NCI-H1436 treated with DMSO at 0.1 percent for 48 hours (cell line): ENCODE measurements at places on chromosomes 2 and 18.
A peak's percentile ranks its signal among the peaks of the same experiment; 100 is the strongest.

GRCh38 chr2:16057661-16058060, 117.3 kb downstream of the MYCN start:
- no peak for DNase-seq

GRCh38 chr2:150517951-150518680, 30.6 kb upstream of the RND3 start:
- DNase-seq, result no peak

DNA sequence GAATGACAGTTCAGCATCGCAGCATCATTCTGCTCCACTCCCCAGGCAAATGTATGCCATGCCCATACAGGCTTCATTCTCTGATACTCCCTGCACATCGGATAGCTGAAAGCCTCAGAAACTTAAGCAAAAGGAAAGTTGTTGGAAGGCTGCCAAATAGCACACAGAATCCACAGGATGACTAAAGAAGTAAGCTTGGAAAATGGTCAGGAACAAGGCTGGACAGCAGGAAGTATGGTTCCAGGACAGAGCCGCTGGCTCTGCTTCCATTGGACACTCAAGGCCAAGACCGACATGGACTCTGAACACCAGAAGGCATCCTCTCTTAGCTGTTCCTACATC, 256.5 kb downstream of the CDH20 start:
- no peak for DNase-seq

- no peak for DNase-seq
Observed at GRCh38 chr2:44247924-44248323, 27.4 kb upstream of the SLC3A1 start.

DNA sequence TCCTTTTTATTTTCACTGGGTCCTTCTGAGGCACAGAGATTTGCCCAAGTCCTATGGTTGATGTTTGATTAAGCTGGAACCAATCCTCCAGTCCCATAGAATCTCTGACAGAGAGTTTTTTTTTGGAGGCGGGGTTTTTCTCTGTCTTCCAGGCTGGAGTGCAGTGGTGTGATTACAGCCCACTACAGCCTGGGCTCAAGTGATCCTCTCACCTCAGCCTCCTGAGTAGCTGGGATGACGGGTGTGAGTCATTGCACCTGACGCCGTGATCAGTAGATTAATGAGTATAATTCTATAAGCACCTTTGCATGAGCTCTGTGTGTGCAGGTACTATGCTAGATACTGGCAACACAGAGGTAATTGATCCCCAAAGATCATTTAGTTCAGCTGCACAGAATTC, 15.3 kb upstream of the TRPM8 start:
- peak; percentile 12 for DNase-seq

GRCh38 chr2:121555008-121555407, 24.3 kb downstream of the RNU4ATAC start:
- DNase-seq, result no peak

DNA sequence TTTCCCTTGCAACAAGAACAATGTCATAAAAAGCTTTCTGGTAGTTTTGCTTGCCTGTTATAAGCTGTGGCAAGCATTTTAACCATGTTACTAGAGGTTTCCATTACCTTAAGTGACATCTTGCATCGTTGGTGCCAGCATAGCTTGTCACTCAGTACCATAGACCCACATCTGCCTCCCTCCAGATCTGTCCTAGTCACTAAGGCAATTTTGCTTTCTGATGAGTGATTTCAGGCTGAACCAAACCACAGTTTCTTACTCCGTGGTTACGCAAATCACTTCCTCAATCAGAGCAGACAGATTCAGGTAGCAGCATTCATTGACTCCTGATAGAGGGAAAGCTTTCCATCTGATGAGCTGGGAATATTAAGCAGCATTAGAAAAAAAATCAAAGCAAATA, 1057.5 kb upstream of the FAM98A start:
- no peak for DNase-seq

DNA sequence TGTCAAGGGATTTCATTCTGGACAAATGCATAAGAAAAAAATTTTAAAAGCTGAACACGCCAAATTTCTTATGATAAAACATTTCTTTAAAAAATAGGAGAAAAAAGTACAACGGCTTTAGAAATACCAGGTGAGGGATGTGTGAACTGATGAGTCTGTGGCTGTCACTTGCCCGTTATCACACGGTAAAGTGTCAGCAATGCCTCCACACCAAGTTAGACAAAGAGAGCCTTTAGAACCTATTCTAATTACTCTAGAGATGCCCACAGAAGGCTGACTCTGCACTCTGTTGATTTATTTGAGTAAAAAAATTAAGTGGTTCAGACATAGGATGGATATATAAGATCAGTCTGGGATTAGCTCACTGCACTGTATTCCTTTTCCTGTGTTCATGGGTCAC, 523.8 kb downstream of the RNF144A start:
- DNase-seq, result no peak

- DNase-seq, result no peak
Observed at GRCh38 chr2:792687-793086, 115.5 kb upstream of the TMEM18 start.

GRCh38 chr2:23904692-23905091, 22.2 kb downstream of the ATAD2B start:
- DNase-seq, result no peak

DNA sequence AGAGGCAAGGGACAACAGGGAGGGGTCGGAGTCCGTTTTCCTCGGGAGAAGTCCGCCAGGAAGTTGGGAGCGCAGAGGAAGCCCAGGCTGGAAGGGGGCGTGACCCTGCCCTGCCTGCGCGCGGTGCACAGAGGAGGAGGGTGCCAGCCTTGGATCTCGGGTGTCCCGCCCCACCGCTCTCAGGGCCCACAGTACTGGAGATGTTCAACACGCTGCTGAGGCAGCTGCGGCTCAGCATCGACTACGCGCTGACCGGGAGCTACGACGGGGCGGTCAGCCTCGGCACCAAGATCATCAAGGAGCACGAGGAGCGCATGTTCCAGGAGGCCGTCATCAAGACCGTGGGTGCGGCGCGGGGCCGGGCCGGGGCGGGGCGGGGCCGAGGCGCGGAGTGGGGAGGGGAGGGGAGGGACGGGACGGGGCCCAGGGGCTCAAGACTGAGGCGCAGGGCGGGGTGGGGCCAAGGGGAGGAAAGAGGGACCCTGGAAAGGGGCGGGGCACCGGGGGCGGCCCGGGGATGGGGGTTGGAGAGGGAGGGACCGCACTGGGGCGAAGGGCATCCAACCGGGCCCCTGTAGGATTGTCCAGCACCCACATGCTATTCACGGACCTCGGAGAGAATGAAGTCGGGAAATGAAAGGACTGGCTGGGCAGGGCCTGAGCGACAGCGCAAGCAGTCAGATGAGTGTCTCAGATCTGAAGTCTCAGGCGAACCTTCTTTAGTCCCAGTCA, 36.6 kb downstream of the POMC start:
- no peak for DNase-seq

GRCh38 chr2:196500686-196501431, 138.7 kb upstream of the CCDC150 start:
- no peak for DNase-seq

DNA sequence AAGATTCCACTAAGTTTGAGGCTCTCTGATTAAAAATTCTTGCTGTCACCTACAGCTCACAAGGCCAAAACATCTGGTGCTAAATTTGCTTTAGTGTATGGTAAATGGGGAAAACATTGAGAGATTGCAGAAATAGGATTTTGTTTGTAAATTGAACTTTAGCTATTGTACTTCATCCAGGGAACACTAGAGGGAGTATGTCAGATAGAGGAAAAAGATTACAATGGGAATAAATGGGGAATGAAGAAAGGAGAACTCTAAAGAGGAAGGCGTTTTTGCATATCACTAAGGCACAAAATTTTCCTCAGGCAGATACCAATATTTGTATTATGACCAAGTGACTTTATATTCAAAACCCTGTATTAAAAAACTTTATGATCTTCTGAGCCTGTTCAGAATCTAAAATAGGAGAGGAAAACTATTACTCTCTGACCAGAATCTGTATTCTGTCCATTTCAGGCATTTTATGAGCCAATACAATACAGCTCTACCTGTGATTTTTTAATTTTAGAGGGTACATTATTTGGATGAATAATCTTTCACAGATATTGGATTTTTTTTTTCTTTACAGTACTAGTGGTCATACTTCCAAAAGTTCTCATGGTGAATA, 52.3 kb upstream of the ITGB6 start:
- no peak for DNase-seq

- no peak for DNase-seq
Observed at GRCh38 chr18:22136395-22136794, 33.0 kb upstream of the GATA6 start.

DNA sequence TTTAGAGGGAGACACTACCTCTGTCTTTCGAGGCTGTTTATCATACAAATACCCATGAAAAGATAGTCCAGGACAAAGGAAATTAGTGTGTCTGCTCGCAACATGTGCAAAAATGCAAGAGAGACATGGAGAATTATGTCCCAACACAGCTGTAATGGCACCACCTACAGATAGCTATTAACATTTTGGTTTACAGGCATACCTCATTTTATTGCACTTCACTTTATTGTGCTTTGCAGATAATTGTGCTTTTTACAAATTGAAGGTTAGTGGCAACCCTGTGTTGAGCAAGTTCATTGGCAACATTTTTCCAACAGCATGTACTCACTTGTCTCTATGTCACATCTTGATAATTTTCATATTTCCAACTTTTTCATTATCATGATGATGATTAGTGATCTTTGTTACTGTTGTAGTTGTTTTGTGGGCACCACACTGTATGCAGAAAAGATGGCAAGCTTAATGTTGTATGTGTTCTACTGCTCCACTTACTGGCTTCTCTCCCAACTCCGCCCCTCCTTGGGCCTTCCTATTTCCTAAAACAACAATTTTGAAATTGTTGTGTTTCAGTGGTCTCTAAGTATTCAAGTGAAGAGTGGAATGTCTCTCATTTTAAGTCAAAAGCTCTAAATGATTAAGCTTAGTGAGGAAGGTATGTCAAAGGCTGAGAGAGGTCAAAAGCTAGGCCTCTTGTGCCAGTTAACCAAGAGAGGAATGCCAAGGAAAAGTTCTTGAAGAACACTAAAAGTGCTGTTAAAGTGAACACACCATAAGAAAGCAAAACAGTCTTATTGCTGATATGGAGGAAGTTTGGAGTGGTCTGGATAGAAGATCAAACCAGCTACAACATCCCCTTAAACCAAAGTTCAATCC, 52.0 kb downstream of the ANKRD12 start:
- DNase-seq, result no peak

GRCh38 chr18:48314690-48315089, 94.5 kb downstream of the ZBTB7C start:
- no peak for DNase-seq

GRCh38 chr2:99488539-99489062, 1.2 kb downstream of the REV1 start:
- no peak for DNase-seq

- no peak for DNase-seq
Observed at GRCh38 chr2:111139637-111140317, 19.1 kb downstream of the BCL2L11 start.

DNA sequence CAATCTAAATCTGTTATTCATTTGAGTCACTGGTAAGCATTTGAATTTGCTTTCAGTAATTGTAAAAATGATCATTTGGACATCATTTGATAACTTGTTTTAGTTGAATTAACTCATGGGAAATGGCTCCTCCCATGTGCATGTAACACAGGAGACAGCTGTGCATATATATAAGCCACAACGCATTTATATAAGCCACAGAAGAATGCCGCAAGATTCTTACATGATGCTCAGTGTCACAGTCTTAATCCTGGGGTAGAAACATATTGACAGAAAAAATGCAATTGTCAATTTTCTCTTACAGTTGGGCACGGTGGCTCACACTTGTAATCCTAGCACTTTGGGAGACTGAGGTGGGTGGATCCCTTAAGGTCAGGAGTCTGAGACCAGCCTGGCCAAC, 13.3 kb upstream of the IAH1 start:
- DNase-seq, result no peak

GRCh38 chr18:23563377-23564043, 22.8 kb downstream of the NPC1 start:
- DNase-seq, result no peak

DNA sequence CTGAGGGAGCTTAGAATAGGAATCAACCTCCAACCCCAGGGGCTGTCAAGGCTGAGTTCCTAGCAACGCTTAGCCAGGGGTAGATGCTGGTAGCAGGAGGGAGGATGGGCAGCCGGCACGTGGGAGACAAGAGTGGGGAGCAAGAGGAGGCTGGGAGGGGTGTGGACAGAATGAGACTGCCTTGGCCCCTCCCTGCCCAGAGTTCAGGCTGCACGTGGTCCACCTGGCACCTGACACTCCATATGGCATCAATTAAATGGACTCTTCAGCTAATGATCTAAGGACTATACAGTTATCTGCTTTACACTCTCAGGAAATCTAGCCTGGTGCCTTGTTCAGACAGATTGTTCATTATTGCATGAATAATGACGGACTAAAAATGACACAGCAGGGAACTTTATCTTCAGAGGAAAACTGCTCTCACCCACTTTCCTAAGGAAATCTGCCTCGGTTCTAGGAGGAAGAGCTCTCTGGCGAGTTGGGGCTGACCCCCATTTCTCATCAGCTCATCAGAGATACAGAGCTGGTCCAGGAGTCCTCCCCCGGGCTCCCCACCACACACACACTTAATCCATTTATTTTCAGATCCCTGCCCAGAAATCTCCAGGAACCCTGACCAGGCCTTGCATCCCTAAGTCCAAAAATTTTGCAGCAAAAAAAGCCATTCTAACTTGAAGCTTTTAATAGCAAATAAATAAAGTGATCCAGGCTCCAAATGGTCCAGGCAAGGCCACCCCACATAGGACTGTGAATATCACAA, 102.1 kb upstream of the CDC42EP3 start:
- no peak for DNase-seq

DNA sequence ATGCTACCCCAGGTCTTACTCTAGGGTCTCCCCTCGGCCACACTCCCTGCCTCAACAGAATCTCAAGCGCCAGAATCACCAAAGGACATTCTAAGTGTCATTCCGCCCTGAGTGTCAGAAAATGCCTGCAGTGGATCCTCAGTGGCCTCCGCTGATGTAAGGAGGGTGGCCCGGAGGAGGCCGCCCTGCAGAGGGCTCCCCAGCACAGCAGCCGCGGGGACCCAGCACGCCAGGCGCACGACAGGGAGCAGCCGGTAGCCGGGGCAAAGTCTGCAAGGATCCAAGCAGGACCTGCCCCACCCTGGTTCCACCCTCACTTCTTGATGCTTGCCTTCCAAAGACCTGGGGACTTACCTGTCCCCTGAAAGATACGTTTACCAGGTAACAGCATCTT, 54.2 kb upstream of the ID2 start:
- DNase-seq, result no peak

DNA sequence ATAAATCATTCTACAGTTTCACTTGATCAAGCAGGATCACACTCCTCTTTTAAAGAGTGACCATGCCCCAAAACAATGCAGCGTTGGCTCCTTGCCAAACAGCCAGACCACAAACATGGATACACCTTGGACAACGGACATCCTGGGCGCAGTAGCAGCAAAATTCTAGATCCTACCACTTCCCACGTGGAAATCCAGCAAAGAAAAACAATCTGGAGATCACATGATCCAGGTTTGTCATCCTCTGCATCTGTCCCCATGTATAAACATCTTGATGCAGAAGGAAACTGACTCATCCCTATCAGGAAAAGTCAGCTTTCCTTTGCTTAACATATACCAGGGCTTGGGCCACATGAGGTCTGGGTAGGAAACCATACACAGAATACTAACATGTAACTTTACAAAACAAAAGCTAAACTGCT, 53.1 kb downstream of the ZNF521 start:
- no peak for DNase-seq
